ENCODE measurements at places on chromosomes 3 and 15. TPM values are rescaled to one million over a fixed set of nuclear protein-coding genes. Genes with fewer than 3 reads are reported as not detected.

Gene ITIH1
- 0.31 TPM for total RNA-seq

Gene CCR3
- not detected for total RNA-seq

GRCh38 chr15:81957698-81958097, 88.1 kb downstream of the MEX3B start:
- no peak overlapping the region for H3K4me3 ChIP-seq
- peak; percentile 21 for DNase-seq
- peaks cover 26% of the 10 kb centered on the region for H3K4me1 ChIP-seq
- no peak overlapping the region for H3K27ac ChIP-seq

DNA sequence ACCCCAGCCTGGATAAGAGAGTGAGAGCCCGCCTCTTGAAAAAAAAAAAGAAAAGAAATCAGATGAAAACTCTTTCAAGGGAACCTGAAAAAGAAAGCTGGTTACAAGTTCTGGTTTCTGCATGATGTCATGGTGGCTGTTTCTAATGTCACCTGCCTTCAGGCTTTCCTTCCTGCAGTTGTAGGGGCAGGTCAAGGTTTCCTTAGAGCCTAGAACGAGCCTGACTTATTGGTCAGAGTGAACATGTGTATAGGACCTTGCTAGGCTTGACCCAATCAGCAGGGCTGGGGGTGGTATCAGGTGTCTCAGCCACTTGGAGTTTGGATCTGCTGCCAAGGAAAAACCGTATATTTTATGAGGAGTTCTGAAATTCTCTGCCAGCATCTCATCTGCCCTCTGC, 3.8 kb downstream of the IVD start:
- no peaks in the 10 kb centered on the region for H3K27me3 ChIP-seq
- no peaks in the 10 kb centered on the region for H3K4me1 ChIP-seq
- no peak overlapping the region for H3K27ac ChIP-seq
- H3K36me3 ChIP-seq = 0 out of 3 replicates have a peak, but pooled peaks cover 3% of the 10 kb centered on the region
- DNase-seq = no peak
- H3K4me3 ChIP-seq = no peak overlapping the region

- H3K36me3 ChIP-seq = no peaks in the 10 kb centered on the region
- H3K27ac ChIP-seq = no peak overlapping the region
- peak; percentile 71 for DNase-seq
- no peak overlapping the region for H3K4me3 ChIP-seq
- H3K4me1 ChIP-seq = no peaks in the 10 kb centered on the region
- H3K27me3 ChIP-seq = no peaks in the 10 kb centered on the region
Observed at GRCh38 chr3:124467980-124468902, 262.0 kb upstream of the UMPS start.

DNA sequence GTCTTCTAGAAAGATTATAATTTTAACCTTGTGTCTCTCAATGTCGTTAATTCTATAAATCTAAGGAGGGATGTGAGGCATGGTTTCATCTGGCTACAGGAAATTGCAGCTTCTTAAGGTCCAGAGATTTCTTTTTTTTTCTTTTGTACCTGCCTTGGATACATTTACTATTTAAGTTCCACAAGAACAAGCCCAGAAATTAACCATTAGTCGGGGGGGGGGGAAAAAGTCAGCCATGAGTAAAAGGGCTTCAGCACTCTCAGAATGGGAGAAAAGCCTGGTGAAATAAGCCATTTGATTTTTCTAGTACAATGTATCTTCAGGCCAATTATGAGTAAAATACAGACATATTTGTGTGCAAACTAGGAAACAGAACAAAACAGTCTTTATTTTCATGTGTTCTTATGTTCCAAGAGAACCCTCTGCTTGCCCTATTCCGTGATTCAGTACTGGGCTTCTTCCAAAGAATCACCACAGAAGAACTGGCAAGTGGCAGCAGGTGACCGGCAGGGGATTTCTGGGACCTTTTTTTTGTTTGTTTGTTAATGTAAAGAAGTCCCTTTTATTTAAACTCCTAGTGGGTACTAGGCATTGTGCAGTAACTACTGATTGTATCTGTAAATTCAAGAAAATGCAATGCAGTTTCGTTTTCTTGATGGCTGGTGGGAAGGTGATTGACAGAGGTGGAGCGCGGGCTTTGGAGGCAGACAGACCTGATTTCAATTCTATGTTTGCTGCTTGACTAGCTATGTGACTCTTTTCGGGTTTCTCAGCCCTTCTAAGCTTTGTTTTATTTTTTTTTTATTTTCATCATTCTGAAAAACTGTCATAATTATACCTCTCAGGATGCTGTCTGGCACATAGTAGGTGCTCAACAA, 82.5 kb downstream of the PEX5L start:
- no peak overlapping the region for H3K27ac ChIP-seq
- no peak for DNase-seq
- H3K27me3 ChIP-seq = no peaks in the 10 kb centered on the region
- no peaks in the 10 kb centered on the region for H3K36me3 ChIP-seq

DNA sequence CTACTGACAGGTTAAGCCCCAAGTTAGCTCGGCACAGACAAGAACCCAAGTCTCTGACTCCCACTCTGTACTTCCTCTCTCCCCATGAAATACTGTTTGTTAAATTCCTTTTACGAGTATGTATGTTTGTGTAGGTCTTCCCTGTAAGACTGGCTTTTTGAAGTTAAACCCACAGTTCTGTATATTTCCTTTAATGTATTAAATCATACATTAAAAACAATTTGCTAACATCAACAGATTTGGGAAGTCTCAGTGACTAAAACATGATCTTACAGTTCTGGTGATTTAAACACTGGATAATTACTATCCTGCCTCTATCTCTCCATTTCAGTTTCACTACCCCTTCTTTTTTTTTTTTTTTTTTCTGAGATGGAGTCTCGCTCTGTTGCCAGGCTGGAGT, 4.4 kb downstream of the CMTM6 start:
- H3K36me3 ChIP-seq = peaks cover 3% of the 10 kb centered on the region
- peaks cover 39% of the 10 kb centered on the region for H3K4me1 ChIP-seq
- no peak overlapping the region for H3K27ac ChIP-seq
- H3K27me3 ChIP-seq = no peaks in the 10 kb centered on the region

- H3K27ac ChIP-seq = no peak overlapping the region
- no peaks in the 10 kb centered on the region for H3K4me1 ChIP-seq
- no peaks in the 10 kb centered on the region for H3K36me3 ChIP-seq
- no peak overlapping the region for H3K4me3 ChIP-seq
- DNase-seq = no peak
Observed at GRCh38 chr3:436053-436452, 239.5 kb downstream of the CHL1 start.

GRCh38 chr3:60364475-60364874, 886.8 kb downstream of the FHIT start:
- H3K27me3 ChIP-seq = no peaks in the 10 kb centered on the region
- H3K4me1 ChIP-seq = 0 out of 3 replicates have a peak, but pooled peaks cover 4% of the 10 kb centered on the region
- DNase-seq = no peak
- no peak overlapping the region for H3K27ac ChIP-seq
- H3K4me3 ChIP-seq = no peak overlapping the region

GRCh38 chr15:101637516-101637915, 14.7 kb downstream of the TM2D3 start:
- no peak for DNase-seq
- no peak overlapping the region for H3K27ac ChIP-seq
- H3K36me3 ChIP-seq = peaks cover 28% of the 10 kb centered on the region

All from K562 (cell line).